SK-N-SH treated with all-trans-retinoic acid at 6 μM for 48 hours (cell line): ENCODE measurements at places on chromosomes 6 and 20.

- peak; percentile 56; the same call in 1 of the 3 replicates for ATAC-seq
Measured at GRCh38 chr20:13671916-13672378, 33.2 kb upstream of the TASP1 start.

DNA sequence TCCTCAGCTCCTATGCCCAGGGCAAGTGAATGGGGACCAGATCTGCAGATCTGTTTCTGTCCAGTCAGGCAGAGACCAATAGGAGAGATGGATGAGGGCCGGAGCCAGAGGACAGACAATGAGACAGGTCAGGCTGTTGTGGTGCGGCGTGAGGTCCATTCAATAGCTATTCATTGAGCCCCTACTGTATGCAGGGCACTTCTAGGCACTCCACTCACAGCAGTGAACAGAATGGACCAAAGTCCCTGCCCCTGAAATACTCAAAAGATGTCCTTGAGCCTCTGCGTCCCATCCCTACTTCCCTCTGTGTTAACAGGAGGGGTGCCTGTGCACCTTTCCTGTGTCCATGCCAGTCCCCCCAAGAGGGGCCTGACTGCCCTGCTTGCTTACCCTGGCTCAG lies 8.5 kb upstream of the TULP1 start:
- no peak for ATAC-seq

DNA sequence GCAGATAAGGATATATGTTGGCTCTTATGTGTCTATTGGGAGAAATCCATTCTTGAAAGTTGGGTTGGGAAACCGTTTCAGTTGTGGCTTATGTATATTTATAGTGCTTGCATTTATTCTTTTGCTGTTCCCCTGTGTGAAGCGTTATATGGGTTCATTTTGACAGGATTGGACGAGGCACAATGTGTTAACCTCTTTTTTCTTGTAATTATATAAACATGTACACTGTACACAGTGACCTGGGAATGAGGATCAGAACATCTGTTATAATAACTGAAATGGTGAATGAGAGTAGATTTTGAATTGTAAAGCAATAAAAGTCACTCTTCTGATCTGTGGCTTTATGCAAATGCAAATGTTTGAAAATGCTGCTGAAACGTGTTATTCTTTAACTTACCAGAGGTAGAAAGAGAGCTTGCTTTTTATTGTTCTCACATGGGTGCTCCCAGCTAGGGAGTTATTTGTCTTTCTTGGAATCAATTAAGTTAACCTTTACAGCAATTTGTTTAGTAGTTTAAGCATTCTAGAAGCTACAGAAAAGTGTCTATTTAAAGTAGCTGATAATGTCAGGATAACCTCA lies 213.7 kb downstream of the GRIK2 start:
- ATAC-seq, result no peak

- ATAC-seq, result no peak
Measured at GRCh38 chr20:49792006-49792405, 20.6 kb upstream of the SLC9A8 start.

- no peak for ATAC-seq
Measured at GRCh38 chr6:167731216-167731615, 95.5 kb upstream of the AFDN start.

DNA sequence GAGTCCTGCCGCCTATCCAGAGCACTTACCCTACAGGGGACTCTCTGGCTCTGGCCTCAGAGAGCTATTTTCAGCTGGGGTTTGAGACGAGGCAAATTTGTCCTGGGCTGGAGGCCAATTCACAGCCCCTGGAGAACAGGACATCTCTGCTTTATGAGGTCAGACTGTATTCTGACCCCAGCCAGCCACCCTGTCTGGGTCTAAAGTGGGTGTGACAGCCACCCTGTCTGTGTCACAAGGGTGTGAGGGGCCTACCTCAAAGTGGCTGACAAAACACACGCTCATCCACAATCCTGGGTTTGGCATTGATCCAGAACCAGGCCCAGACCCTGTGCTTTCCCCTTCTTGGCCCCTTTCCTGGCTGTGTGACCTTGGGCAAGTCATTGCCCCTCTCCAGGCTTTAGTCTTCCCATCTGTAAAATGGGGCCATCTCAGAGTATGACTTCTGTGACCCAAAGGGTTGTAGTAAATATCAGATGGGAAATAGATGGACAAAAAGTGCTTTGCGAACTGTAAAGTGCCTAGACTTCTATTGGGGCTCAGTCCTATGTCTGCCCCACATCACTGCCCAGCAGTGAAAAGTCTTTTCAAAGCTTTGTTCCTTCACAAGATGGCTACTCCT lies 44.1 kb upstream of the TGM2 start:
- no peak for ATAC-seq

DNA sequence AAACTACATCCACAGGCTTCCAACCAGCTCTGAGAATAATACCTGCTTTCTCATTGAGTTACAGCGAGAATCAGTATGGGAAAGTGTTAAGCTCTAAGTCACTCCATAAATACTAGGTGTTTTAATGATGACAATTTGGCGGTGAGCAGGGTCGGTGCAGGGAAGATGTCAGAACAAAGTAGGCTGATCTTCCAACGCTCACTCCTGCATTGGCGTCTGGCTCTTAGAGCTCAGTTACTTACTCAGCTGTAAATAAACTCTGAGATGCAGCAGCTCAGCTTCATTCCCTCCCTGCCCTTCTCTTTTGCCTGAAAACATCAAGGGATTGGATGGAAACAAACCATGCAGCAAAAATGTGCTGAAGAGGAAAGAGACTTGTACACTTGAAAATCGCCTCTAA lies 102.5 kb upstream of the SPACA1 start:
- no peak for ATAC-seq

- no peak for ATAC-seq
Measured at GRCh38 chr20:31927627-31928159, 24.2 kb downstream of the PDRG1 start.

- no peak for ATAC-seq
Measured at GRCh38 chr6:48735846-48736245, 624.8 kb upstream of the PTCHD4 start.

- no peak for ATAC-seq
Measured at GRCh38 chr20:40313730-40314129, 375.3 kb downstream of the MAFB start.

GRCh38 chr6:158086504-158087223 lies 81.4 kb downstream of the SERAC1 start:
- no peak; the same call in 1 of the 3 replicates for ATAC-seq

DNA sequence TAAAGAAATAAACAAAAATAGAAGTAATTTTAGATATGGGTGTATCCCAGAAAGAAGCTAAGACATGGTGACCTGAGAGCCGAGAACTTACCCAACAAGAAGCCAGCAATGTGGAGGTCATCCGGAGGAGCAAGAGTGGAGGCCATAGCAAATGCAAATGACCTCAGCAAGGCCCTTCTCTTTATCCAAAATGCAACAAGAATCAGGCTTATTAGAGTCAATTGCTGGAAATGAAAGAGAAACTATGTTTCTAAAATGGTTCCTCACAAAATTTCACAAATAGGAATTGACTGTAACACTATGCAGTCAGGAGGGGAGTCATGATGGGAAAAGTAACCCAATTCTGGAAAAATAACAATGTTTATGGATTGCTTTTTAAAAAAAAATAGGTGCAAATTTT lies 90.4 kb downstream of the TNFAIP3 start:
- no peak for ATAC-seq

DNA sequence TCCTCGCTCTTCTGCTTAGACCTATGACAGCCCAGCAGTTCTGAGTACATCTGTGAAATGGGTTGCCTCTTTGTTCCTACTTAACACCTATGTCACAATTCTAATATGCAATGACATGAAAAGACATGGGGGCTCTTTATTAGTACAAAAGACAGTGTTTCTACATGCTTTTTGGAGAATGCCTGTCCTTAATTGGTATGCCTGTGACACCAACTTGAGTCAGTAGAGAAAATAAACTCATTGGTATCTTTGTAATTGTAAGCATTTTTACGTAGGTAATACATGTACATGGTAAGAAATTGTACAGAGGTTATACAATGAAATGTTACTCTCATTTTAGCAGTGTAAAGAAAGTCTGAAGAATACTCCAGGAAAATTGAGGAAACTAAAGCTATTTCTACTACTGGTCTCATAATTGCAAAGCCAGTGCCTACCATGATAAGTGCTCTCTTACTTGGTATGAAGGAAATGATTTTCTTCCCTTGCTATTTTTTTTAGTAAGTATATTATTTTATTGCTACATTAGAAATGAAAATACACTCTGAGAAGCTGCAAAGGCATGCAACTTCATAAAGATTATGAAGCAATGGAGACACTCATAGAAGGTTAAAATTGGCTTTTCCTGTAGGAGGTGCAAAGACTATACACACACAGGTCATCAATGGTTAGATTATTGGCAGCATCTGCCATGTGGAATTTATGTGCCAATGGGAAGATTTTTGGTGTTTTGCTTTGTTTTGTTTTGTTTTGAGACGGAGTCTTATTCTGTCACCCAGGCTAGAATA lies 4.9 kb upstream of the EEF1A1 start:
- ATAC-seq, result no peak

GRCh38 chr6:139373928-139374356 lies 506 bp downstream of the CITED2 start:
- no peak; the same call in 1 of the 3 replicates for ATAC-seq

DNA sequence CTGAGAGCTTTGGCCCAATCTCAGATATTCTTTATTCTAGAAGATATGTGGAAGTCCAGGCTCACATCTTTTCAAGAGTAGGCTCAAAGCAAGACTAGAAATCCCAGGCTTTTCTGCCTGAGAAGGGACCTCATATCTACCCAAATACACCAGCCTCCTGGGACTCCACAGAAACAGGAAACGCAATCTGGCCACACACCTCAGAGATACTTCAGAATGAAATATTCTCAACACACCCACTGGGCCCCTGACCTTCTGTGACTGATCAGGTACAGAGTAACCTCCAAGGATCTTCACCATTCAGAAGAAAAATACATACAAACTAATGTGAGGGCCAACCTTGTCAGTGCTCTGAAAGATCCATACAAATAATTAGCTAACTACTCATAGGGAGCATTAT lies 183.2 kb downstream of the HIVEP2 start:
- ATAC-seq, result no peak

- ATAC-seq, result no peak
Measured at GRCh38 chr6:25103603-25104002, 167.8 kb upstream of the RIPOR2 start.

DNA sequence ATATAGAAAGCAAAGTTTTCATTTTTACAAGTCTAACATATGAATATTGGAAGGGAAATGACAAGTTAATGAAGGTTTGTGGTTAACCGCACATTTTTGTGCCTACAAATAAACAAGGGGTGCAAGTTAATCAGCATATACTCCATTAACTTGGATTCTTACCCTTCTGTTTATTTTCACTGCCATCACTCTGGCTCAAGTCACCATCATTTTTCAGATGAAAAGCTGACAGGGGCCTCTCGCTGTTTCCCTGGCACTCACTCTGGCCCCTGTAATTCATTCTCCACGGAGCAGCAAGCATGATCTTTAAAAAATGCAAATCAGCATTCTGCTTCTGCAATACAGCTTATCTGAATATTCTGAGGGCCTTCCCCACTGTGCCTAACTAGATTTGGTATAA lies 29.8 kb downstream of the APCDD1L start:
- ATAC-seq, result no peak

DNA sequence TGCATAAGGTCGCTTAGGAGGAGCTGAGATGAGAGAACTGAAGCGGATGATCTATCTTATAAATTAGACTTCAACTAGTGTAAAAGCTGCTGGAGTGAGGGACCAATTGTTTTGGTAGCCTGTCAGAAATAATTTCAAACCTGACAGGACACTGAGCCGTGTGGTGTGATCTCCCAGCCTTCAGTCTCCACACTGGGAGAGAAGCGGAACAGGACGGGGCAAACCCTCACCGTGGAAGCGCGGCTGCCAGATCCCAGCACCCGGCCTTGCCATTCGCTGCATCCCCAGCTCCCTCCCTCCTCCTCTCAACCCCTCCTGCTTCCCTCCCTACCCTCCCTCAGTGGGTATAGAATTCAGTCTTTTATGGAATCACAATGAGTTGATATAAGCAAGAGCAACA lies 900.1 kb upstream of the SLC35B3 start:
- ATAC-seq, result peak; percentile 34; the same call in 1 of the 3 replicates

GRCh38 chr6:121686611-121687023 lies 251.2 kb downstream of the GJA1 start:
- no peak for ATAC-seq

DNA sequence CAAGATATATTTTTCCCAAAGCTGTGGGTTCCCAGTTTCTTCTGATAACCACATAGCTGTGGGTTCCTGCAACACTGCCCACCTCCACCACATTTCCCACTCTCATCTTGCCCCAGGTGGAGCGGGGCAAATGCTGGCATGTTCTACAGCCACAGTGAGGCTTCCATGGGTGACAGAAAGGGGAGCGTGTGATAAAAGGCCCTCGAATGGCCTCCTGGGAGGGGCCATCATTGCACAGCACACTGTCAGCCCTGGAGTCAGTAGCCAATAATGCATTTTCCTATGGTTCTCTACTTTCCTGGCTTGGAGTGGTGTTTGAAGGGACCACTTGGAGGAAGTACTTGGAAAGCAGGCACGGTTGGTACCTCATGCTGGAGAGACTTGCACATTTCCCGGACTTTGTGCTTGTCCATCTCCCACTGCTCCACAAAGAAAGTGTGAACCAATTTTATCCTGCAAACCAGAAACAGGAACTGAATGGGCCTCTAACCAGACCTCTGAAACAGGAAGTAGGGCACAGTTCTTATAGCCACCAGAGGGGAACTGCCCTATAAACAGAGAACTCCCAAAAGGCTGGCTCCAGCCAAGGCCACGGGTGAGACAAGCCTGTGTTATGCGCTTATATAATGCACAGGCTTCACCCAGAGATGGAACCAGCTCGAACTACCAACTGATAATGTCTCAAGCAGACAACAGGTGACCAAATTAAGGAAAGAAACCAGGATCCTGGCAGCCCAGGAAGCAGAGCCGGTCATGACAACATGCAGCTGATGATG lies 8.6 kb downstream of the MAP3K5 start:
- ATAC-seq, result no peak

DNA sequence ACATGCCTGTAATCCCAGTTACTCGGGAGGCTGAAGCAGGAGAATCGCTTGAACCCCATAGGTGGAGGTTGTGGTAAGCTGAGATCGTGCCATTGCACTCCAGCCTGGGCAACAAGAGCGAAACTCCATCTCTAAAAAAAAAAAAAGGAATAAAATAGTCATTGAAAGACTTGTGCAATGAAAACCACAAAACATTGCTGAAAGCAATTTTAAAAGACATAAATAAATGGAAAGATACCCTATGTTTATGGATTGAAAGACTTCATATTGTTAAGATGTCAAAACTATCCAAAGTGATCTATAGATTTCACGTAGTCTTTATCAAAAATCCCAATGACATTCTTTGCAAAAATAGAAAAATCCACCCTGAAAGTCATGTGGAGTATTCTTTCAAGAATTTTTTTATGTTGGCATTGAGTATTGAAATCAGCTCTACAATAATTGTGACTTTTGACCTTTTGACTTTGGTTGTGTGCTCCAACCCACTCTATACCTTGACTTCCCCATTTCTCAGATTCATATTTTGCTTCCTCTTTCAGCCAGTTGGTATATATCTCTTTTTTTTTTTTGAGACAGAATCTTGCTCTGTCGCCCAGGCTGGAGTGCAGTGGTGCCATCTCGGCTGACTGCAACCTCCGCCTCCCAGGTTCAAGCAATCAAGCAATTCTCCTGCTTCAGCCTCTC lies 45.5 kb upstream of the SLC23A2 start:
- ATAC-seq, result no peak

- ATAC-seq, result peak; percentile 76
Measured at GRCh38 chr20:46308258-46309157, at the start of gene CDH22. CDH22 (minus strand) TSS chr20:46308498; CDS start chr20:46251294, 57,204 bp downstream.

- no peak for ATAC-seq
Measured at GRCh38 chr20:3621111-3621510, 42.1 kb downstream of the GFRA4 start.

GRCh38 chr6:25042536-25042935 lies 106.8 kb upstream of the RIPOR2 start:
- no peak for ATAC-seq

- ATAC-seq, result no peak
Measured at GRCh38 chr20:48747840-48748414, 79.9 kb downstream of the PREX1 start.
